Bronchial smooth muscle cell (primary cell): ENCODE measurements at places on chromosomes 7 and 10. TPM values are rescaled to one million over a fixed set of nuclear protein-coding genes. Genes with fewer than 3 reads are reported as not detected.

Gene GPR15LG
- total RNA-seq, result not detected in 2 replicates

Gene ABHD11
- 8.0 and 10.7 TPM in 2 replicates for total RNA-seq

Gene ZNF783
- 11.7 and 15.5 TPM in 2 replicates for total RNA-seq

Gene PPP1R3C
- 125 and 167 TPM in 2 replicates for total RNA-seq

Gene NUDT1
- 25.4 and 43.5 TPM in 2 replicates for total RNA-seq

Gene ODAD2
- under 0.01 and 0.32 TPM in 2 replicates for total RNA-seq

Gene CCL24
- total RNA-seq, result not detected in 2 replicates

Gene ITPRID1
- not detected in 2 replicates for total RNA-seq

Gene CAV2
- 35.8 and 61.7 TPM in 2 replicates for total RNA-seq

Gene DPYSL4
- 2.4 and 2.7 TPM in 2 replicates for total RNA-seq

Gene ANKMY2
- total RNA-seq, result 32.2 and 33.2 TPM in 2 replicates

Gene CARD11
- total RNA-seq, result under 0.01 TPM in 1 of 2 replicates, not detected in the other

Gene LRGUK
- 0.09 and 0.16 TPM in 2 replicates for total RNA-seq

Gene ASB4
- total RNA-seq, result not detected in 2 replicates

Gene ANXA8
- total RNA-seq, result 0.32 and 0.52 TPM in 2 replicates

Gene SMO
- 8.7 and 26.5 TPM in 2 replicates for total RNA-seq

Gene CHST3
- total RNA-seq, result 13.4 and 16.9 TPM in 2 replicates

Gene SLC16A9
- total RNA-seq, result 0.26 and 0.32 TPM in 2 replicates

Gene SYT15B
- not detected in 2 replicates for total RNA-seq

Gene CALML3
- not detected in 2 replicates for total RNA-seq

Gene SEC31B
- 3.3 and 3.9 TPM in 2 replicates for total RNA-seq

Gene VPS37D
- total RNA-seq, result 7.5 and 8.7 TPM in 2 replicates

Gene CDHR1
- not detected in 2 replicates for total RNA-seq

Gene NEURL1
- total RNA-seq, result 0.16 and 0.17 TPM in 2 replicates

Gene HTRA1
- 88.8 and 155 TPM in 2 replicates for total RNA-seq

Gene AOAH
- not detected in 2 replicates for total RNA-seq

Gene EBLN1
- not detected in 2 replicates for total RNA-seq

Gene TEX36
- 0.16 TPM in 1 of 2 replicates, not detected in the other for total RNA-seq

Gene FXYD4
- not detected in 2 replicates for total RNA-seq

Gene SPDYE1
- under 0.01 TPM in 1 of 2 replicates, not detected in the other for total RNA-seq
